ENCODE measurements at places on chromosomes 7 and 10.
A peak's percentile ranks its signal among the peaks of the same experiment; 100 is the strongest.

DNA sequence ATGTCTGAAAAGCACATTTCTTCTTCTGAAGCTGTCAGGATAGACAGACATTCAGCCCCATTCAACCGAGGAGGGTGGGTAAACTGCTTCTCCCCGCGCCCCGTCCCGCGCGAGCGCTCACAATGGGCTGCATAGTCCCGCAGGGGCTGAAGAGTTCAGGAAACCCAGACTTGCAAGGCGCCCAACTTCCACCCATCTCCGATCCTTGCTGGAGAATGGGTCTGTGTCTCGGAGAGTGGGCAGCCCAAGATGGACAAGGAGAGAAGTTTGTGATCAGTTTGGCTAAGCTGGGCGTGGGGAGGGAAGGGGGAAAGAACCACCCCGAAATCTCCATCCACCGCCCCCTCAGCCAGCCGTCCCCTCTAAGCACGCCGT lies 686 bp downstream of the AASS start:
- H3K36me3 ChIP-seq, result no peaks in the 10 kb centered on the region
- peaks cover 19% of the 10 kb centered on the region for H3K4me1 ChIP-seq
- H3K4me3 ChIP-seq, result peak overlapping the region; percentile 88
- H3K27ac ChIP-seq, result no peak overlapping the region

- no peaks in the 10 kb centered on the region for H3K36me3 ChIP-seq
- DNase-seq, result no peak
- no peaks in the 10 kb centered on the region for H3K4me1 ChIP-seq
- no peak overlapping the region for H3K4me3 ChIP-seq
- H3K27ac ChIP-seq, result no peak overlapping the region
Observed at GRCh38 chr10:121411004-121411403, 187.2 kb downstream of the FGFR2 start.

DNA sequence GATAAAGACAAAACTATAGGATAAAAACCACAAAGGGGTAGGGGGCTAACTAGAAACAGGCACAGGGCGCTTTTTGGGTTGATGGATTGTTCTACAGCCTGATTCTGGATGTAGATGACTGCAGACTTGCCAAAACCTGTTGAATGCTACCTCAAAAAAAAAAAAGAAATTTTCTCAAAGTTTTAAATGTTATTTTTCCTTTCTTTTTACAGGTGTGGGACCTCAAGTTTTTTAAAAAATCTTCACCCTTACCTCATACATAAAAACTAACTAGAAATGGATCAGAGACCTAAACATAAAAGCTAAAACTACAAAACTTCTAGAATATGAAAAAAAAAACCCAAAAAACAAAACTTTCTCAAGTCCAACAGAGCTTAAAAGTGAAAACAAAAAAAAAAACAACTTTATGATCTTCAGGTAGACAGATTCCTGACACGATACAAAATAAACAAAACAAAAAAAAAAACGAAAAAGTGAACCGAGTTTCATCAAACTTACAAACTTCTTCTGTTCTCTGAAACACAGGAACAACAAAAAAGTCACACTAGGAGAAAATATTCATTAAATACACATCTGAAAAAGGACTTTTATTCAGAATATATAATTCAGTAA lies 14.9 kb downstream of the RHEB start:
- no peaks in the 10 kb centered on the region for H3K27me3 ChIP-seq
- H3K4me1 ChIP-seq, result peaks cover 53% of the 10 kb centered on the region
- no peaks in the 10 kb centered on the region for H3K36me3 ChIP-seq
- DNase-seq, result no peak
- H3K27ac ChIP-seq, result no peak overlapping the region

DNA sequence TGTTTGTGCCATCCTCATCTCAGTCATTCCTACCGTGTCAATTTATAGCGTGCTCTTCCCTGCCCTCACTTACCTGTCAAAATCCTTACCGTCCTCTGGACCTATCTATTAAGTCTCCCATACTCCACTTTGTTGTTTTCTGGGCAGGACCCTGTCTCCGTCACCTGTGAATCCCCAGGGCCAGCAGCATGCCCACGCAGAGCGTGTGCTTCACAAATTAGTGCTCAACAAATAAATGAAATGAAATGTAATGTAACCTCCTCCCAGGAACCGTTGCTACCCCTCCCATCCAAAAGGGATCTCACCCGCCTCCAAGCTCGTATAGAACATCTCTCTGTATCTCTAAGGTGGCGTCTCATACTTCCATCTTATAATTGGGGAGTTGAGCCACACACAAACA lies 589.9 kb upstream of the MGMT start:
- no peak overlapping the region for H3K27ac ChIP-seq
- H3K36me3 ChIP-seq, result no peaks in the 10 kb centered on the region
- H3K4me1 ChIP-seq, result no peaks in the 10 kb centered on the region
- H3K27me3 ChIP-seq, result peaks cover 3% of the 10 kb centered on the region
- no peak for DNase-seq

GRCh38 chr7:88912852-88913251 lies 117.3 kb upstream of the TEX47 start:
- no peaks in the 10 kb centered on the region for H3K4me1 ChIP-seq
- H3K27ac ChIP-seq, result no peak overlapping the region
- H3K27me3 ChIP-seq, result no peaks in the 10 kb centered on the region
- H3K4me3 ChIP-seq, result no peak overlapping the region
- no peaks in the 10 kb centered on the region for H3K36me3 ChIP-seq

DNA sequence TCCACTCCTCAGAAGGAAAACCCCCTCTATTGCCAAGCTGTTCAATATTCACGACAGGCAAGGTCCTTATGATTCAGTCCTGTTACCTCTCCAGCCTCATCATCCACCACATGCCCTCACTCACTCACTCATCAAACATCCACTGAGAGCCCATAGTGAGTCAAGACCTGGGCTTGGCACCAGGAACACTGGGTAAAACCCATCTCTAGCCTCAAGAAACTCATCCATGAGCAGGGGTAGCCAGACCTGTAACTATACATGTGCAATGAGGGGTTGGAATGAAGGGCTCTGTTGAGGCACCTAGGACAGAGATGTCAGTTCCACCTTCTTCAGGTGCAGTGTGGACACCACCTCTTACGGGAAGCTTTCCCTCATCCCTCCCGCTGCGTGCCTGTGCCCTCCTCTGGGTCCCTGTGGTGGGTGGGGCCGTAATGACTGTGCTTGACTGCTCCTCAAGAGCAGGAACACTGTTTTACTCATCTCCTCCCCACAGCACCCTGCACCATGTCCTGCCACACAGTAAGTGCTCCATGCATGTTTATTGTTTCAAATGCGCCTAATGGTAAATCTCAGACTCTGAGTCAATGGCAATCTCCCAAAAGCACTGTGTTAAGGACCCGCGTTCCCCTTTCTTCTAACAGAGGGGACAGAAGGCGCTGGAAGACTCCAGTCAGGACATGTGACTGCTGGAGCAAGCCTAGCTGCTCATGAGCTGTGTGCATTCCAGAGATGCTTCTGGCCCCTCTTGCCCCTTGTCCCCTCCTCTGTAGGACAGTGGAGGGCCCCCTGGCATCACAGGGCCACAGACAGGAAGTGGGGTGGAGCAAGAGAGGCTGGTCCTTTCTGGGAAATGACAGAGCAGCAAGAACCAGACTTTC lies 95.4 kb downstream of the HIPK2 start:
- H3K36me3 ChIP-seq, result peaks cover 22% of the 10 kb centered on the region
- peak; percentile 74 for DNase-seq
- H3K27ac ChIP-seq, result peak overlapping the region; percentile 88
- H3K4me1 ChIP-seq, result peaks cover 51% of the 10 kb centered on the region
- no peaks in the 10 kb centered on the region for H3K27me3 ChIP-seq

GRCh38 chr7:21142081-21142480 lies 285.8 kb upstream of the SP4 start:
- H3K27ac ChIP-seq, result no peak overlapping the region
- no peaks in the 10 kb centered on the region for H3K36me3 ChIP-seq
- H3K27me3 ChIP-seq, result peaks cover 3% of the 10 kb centered on the region
- no peak overlapping the region for H3K4me3 ChIP-seq
